ENCODE measurements at places on chromosomes 1 and 21. TPM values are rescaled to one million over a fixed set of nuclear protein-coding genes. Genes with fewer than 3 reads are reported as not detected.

DNA sequence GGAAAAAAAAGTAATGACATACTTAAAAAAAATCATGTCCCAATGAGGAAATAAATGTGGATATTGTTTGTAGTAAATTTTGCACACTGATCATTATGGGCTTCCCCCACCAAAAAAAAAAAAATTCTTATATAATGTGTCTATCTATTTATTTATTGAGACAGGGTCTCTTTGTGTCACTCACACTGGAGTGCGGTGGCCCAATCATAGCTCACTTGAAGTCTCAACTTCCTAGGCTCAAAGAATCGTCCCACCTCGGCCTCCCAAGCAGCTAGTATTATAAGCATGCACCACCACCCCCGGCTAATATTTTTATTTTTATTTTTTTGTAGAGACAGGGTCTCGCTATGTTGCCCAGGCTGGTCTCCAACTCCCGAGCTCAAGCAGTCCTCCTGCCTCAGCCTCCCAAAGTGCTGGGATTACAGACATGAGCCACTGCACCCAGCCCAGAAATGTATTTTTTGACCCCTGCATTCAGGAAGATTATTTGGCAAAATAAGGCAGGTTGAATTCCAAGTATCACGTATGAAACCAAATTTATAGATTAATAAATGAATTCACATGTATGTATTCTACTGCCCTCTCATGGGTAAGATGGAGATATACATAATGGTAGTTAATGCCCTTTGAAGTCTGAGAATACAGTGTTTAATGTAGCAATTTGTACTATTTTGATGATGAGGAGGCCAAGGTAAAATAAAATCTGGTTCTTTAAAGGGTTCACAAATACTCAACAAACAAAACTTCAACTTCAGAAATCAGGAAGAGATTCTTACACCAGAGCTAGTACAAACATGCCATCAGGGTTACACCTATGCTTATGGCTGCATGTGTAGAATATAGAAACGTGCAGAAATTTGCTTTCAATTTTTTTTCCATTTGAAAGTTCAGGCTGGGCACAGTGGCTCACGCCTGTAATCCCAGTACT is 1.4 kb upstream of the DENND2C start:
- no peak for DNase-seq

- DNase-seq, result peak; percentile 93
Observed at GRCh38 chr1:162987866-162988265, 81.3 kb upstream of the RGS4 start.

GRCh38 chr1:154520333-154520732 is 18.1 kb upstream of the SHE start:
- DNase-seq, result no peak

DNA sequence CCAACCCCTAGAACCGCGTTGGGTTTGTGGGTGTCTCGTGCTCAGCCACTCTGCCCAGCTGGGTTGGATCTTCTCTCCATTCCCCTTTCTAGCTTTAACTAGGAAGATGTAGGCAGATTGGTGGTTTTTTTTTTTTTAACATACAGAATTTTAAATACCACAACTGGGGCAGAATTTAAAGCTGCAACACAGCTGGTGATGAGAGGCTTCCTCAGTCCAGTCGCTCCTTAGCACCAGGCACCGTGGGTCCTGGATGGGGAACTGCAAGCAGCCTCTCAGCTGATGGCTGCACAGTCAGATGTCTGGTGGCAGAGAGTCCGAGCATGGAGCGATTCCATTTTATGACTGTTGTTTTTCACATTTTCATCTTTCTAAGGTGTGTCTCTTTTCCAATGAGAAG is 18.7 kb downstream of the TFF3 start:
- DNase-seq, result no peak

DNA sequence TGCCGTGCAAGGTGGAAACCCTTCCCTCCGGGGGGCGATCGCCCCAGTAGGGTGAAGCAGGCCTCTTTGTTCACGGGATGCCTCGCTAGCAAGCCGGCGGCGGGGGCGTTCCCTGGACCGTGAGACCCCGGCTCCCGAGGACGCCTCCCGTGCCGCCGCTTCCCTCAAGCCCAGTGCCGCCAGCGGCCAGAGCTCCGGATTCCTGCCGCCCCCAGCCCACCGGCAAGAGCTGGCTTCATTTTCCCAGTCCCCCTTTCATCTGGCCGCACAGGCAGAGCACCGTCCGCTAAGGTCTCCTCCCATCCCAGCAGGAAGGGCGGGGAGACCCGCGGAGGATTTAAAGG is 16.3 kb downstream of the IER5 start:
- no peak for DNase-seq

- DNase-seq, result peak; percentile 65
Observed at GRCh38 chr1:202315576-202316168, 26.1 kb downstream of the UBE2T start.

DNA sequence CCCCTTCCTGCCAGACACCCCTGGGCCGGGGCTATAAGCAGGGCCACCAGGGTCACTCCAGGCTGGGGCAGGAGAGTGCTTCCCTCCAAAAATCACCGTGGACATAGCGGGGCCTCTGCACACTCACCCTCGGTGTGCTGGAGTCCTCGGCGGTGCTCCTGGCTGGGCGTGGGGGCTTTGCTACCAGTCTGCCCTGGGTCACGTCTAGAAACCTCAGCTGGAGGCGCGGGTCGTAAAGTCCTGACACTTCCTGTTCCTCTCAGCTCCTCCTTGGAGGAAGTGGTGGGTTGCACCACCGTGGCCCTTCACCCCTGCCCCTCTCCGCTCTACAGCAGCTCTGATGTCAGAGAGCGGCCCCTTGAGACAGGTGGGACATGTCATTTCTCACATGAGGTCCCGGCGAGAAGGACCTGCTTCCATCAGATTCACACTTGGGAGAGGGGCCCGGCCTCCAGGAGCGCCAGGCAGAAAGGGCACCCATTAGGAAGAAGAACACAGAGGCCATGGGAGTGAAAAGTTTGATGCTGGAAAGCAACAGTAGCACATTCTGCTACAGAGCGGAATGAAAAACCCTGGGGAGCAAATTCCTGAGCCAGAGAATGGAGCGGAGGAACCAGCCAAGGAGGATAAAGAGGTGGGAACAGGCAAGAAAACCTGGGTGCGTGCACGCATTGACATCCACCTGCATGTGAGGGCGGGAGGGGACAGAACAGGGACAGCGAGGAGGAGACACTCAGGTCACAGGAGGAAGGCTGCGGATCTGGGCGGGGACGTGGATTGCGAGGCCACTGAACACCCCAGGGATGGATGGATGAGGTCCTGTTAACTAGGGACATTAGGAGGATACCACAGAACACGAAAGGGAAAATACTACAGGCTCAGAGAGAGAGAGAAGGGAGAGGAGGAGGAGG is at the start of gene ITGB2:
Gene ITGB2 (minus strand): TSS at position 206 of the 911 bp plus-strand sequence. CDS start 10,117 bp downstream, outside the sequence.
- DNase-seq, result no peak

DNA sequence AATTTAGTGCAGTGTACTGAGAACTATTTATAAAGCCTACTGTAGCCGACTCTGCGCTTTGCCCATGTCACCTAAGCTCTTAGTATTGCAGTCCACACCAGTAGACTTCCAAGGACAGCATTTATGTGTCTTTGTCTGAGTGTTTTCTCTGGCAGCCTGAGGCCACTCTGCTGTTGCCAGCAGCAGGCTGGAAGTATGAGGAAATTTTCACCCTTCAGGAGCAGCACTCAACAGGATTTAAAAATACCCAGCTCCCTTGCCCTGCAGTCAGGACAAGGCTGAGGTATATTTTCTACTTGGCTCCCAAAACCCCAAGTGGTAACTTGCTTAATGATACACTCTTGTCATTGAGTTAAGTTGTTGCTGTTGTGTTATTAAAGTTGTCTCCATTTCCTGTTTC is 230.1 kb downstream of the SRGAP2C start:
- peak; percentile 17 for DNase-seq

DNA sequence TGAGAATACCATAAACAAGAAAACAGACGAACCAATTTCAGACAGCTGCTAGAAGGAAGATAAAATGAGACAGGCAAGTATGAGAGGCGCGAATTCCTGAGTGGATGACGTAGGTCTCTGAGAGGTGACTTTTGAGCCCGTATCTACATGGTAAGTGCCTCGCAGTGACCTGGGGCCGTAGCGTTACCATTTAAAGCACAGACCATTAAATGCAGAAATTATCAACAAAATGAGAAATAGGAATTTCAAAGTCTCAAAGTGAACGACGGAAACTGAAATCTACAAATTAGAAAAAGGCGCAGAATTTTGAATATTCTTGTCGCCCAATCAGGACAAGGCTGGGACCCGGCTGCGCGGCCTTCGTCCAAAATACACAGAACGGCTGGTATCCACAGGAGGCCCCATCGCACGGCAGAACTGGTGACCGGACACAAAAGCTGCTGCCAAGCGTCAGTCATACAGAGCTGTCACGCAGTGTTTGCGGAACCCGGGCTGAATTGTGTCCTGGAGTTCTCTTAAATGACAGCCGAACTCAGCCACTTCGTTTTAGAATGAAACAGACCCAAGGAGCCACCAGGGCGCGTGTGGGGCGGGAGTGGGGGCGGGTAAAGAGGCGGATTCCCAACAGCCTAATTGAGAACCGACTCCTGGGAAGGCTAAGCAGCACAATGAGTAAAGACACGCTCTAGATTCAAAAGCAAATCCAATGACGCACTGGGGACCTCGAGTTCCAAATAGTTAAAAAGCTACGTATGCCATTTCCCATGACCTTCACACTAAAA is 13.8 kb upstream of the BOLA1 start:
- peak; percentile 90 for DNase-seq

DNA sequence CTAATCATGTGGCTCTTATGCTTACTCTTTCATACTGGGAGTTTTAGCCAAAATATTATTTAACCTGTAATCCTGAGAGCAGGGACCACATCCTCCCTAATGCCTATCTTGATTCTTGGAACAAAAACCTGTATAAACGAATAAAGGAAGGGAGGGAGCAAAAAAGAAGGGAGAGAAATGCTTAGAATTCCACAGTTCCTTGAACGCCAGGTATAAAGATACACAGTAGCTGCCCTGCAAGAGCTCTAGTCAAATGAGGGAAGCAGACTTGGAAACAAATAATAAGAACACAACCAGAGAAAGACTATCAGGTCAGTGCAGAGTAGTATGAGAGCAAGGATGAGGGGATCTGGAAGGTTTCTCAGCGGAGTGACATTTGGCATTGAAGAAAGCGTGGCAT is 116.3 kb downstream of the SLC30A10 start:
- DNase-seq, result no peak

DNA sequence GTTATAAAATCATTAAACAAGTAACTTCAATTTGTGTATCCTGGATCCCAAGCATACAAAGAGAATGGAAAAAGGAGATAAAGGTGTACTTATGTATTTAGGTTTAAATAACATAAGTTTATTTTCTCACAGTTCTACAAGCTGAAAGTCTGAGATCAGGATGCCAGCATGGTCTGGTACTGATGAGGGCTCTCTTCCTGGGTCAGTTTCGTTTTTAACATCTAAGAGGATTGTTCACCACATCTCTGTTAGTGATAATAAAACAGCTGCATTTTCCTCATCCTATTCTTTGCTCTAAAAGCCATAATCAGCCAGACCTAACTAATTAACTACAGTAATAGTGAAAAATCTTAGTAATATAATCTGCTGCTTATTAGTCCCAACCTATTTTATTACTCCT is 5.2 kb downstream of the EGLN1 start:
- no peak for DNase-seq

DNA sequence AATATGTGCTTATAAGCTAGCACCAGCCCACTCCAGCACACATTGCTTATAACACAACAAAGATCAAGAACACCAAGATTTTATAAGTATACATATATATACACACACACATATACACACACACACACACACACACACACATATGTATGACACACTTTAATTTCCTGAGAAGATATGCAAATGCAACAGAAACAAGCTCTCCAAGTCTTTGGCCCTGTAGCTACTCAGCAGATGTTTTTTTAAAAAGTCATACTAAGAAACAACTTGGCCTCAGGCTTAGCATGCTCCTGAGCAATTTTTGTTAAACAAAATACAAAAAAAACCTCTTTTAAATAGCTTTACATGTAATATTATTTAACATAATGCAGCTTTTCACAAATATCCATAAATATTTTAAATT is 11.1 kb downstream of the TNFSF18 start:
- DNase-seq, result no peak

DNA sequence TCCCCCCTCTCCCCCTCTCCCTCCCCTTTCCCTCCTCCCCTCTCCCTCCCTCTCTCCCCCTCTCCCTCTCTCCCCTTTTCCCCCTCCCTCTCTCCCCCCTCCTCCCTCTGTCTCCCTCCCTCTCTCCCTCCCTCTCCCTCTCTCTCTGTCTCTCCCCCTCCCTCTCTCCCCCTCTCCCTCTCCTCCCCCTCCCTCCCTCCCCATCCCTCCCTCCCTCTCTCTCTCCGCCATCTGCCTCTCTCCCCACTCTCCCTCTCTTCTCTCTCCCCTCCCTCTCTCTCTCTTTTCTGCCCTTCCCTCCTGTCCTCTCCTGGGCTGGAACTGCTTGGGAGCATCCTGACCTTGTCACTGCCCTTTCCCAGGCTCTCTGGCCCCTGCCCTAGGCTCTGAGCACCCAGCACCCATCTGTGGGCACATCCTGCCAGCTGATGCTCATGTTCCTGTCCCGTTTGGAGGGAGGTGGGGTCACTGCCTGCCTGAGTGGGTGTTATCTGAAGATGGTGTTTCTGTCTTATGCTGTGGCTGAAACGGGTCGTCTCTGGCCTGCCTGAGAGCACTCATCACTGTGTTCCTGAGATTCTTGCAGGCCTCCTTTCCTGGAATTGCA is 10.8 kb downstream of the FTCD start:
- no peak for DNase-seq

DNA sequence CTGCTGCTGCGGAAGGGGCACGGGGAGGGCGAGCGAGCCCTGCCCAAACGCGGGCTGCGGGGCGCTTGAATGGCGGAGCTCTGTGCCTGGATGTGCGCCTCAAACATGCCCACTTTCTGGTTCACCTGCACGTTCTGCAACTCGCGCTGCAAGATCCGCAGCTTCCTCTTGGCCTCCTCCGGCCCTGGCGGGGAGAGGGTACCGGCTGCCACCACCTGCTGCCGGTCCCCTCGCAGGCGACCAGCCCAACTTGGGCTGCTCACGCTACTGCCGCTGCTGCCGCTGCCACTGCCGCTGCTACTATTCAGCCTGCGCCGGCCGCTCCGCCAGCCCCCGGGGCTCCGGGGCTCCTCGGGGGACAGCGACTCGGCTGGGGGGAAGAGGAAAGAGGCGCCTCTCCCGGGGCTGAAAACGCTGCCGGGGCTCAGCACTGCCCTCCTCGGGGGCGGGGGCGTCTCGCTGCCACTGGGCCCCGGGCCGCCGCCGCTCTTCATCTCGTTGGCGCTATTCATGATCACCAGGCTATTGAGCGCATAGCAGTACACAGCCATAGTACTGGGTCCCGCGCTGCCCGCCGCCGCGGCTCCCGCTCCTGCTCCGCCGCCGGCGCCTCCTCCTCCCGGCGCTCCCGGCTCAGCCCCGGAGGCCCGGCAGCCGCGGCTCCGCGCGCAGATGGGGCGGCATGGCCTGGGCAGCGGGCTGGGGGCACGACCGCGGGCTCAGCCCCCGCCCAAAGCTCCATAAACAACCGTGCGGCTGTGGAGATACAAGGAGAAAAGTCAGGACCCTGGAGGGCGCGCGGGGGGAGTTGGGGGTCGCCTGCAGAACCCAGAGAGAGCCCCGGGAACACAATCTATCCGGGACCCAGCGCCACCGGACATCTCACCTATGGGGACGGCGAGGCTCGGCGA is 1.9 kb downstream of the ITPKB start:
- DNase-seq, result no peak

UBXN10 gene
- not detected for total RNA-seq

OVAAL gene
- 0.05 TPM for total RNA-seq

OLIG2 gene
- total RNA-seq, result not detected

All from M059J (cell line).